ENCODE measurements at places on chromosomes 2 and 18.

DNA sequence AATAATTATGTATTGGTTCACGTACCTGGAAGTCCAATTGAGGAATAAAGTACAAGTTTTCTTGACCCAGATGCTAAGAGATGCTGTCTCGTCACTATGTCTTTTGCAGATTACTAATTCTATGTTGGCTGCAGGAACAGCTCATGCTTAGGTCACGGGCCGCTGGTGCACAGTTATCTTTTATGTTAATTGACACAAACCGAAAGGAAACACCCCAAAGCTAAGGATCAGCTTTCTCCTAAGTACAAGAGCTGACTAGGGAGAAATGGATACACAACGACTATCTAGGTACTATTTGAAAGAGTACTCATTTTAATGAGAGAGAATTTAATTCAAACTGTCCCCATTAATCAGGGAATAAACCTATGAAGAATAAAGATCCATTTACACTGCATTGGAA, 217.7 kb upstream of the SLC35G4 start:
- DNase-seq: no peak

GRCh38 chr2:20217041-20217970, 7.6 kb downstream of the SDC1 start:
- no peak for DNase-seq

DNA sequence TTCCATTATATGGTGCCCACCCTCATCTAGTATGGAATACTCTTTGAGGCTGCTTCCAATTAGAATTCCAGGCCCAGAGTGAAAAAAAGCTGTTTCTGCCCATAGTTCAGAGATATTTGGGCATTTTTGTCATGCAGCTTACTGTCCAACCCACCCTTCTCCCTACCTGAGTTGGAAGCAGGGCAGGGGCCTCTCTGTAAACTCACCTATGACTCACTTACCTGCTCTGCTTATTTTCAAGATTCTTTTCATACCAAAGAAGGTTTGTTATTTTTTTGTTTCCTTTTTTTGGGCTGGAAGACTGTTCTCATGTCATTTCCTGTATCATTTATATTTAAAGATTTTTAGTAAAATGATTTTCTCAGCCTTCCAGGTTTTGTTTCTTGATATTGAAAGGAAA, 38.4 kb upstream of the PPP1R1C start:
- DNase-seq: no peak

- no peak for DNase-seq
Measured at GRCh38 chr18:63157293-63158011, 162.1 kb downstream of the BCL2 start.

DNA sequence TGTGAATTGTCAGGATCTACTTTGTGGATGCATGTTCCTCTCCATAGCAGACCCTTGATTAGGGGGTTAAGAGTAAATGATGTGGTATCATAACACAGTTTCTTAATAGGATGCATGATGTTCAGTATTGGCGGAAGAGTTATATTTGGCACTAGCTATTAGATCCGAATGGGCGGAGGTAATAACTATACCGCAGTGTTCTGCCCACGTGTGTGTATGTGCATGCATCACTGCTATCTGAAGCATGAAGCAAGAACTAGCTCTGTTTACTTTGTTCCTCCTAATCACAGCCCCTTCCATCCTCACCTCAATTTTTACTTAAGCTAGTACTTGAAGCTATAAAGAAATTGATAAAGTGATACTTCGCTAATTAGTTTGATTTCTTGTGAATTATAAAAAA, 159.6 kb upstream of the NOSTRIN start:
- DNase-seq: no peak

DNA sequence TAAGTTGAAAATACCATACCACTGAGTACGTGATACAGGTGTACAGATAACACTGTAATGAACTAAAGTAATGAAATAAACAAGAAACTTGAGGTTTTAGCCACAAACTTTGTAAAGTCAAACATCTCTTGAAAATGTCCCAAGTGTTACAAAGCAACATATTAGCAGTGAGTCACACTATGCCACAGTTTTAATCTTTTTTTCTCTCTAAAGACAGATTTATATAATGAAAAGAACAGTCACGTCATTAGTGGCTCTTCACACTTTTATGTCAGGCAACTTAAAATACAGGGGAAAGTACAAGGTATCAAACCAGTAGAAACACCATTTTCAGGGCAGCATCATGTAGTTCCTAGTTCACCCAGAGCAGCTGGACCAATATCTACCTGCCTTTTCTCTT, 42.1 kb downstream of the RAPH1 start:
- no peak for DNase-seq

DNA sequence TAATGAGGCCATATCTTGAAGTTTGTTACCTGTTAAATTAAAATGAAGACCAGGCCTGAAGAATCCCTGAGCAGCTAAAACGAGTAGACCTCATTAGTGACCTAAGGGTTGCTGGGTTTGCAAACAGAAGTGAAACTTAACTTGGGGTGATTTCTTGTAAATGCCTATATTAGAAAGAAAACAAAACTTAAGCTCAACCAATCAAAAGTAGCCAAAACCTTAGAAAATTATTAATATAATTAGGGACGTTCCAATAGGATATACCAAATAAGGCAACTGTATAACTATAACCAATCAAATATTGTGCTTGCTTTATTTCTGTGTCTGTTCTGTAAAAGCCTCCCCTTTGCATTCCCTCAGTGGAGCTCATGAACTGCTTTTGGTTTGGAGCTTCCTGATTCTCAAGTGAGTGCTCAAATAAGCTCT, 137.9 kb upstream of the VRK2 start:
- no peak for DNase-seq
